ENCODE measurements at places on chromosomes 1 and 21. TPM values are rescaled to one million over a fixed set of nuclear protein-coding genes. Genes with fewer than 3 reads are reported as not detected.

Gene UQCRHL
- total RNA-seq: 0.89 TPM

Gene GPBP1L1
- total RNA-seq: 45.6 TPM

Gene TRIM58
- total RNA-seq: not detected

Gene OR2T29
- total RNA-seq: not detected

Gene CELA3A
- not detected for total RNA-seq

Gene SPRR2G
- not detected for total RNA-seq

Gene STUM
- not detected for total RNA-seq

Gene MCOLN3
- total RNA-seq: under 0.01 TPM

Gene DMBX1
- total RNA-seq: not detected
